CD4-positive, alpha-beta T cell treated with Interferon gamma for 1 hour (primary cell): ENCODE measurements at places on chromosomes 5 and 9.

- peak; percentile 12 for DNase-seq
Measured at GRCh38 chr5:96743065-96743768, 64.5 kb downstream of the ERAP1 start.

GRCh38 chr5:52997424-52997823 lies 8.3 kb downstream of the ITGA2 start:
- no peak for DNase-seq

GRCh38 chr5:542319-543311 lies 18.4 kb upstream of the SLC9A3 start:
- no peak for DNase-seq

GRCh38 chr5:126519637-126520592 lies 75.1 kb downstream of the ALDH7A1 start:
- no peak for DNase-seq

DNA sequence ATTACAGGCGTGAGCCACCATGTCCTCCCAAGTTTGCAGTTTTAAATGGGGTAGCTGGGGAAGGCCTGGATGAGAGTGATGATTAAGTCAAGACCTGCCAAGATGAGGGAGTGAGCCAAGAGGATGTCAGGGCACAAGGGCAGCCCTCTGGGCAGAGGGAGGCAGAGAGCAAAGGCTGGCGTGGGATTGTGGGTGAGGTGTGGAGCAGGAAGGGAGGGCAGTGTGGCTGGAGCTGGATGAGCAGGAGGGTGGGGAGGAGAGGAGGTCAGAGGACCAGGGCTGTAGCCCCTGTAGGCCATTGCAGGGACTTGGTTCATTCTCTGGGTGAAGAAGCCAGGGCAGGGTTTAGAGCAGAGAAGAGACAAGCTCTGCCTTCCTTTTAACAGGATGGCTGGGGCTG lies 53.7 kb upstream of the CTNNA1 start:
- DNase-seq = no peak

GRCh38 chr9:125523681-125524080 lies 183.3 kb downstream of the MAPKAP1 start:
- DNase-seq = no peak

DNA sequence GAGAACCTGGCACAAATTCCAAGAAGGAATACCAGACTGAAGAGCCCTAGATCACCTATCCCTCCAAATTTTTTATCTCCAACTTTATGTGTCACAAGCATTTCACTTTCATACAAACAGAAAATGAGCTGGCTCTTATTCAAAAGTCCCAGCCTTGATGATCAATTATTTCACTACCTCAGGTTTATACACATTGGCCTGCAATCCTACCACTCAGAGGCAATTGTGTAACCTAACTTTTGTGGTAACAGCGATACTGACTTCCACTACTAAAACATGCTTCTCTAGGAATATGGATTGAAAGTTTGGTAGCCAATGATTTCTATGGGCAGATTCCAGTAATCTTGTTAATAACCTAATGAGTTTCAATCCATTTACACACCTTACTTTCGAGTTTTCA lies 10.5 kb downstream of the RNF38 start:
- no peak for DNase-seq

- no peak for DNase-seq
Measured at GRCh38 chr9:98607152-98607551, 101.6 kb downstream of the GABBR2 start.

DNA sequence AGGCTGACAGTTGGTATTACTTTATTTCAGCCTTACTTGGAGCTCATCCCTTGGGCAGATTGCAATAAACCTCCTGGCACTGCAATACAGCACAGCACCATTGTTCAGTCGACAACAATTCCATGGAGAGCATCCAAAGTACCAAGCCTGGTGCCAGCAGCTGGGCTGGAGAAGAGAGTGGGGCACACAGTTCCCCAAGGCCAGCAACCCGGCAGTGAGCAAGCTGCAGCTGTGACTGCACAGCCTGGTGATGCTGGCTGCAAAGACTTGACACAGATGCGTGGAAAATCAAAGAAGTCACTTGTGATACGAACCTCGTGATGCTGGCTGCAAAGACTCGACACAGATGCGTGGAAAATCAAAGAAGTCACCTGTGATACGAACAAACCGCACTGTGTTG lies 125.4 kb downstream of the ATPSCKMT start:
- DNase-seq = no peak

GRCh38 chr9:68728731-68729130 lies 23.7 kb downstream of the PIP5K1B start:
- DNase-seq = no peak

GRCh38 chr5:94389515-94389899 lies 228.9 kb downstream of the KIAA0825 start:
- DNase-seq = no peak

DNA sequence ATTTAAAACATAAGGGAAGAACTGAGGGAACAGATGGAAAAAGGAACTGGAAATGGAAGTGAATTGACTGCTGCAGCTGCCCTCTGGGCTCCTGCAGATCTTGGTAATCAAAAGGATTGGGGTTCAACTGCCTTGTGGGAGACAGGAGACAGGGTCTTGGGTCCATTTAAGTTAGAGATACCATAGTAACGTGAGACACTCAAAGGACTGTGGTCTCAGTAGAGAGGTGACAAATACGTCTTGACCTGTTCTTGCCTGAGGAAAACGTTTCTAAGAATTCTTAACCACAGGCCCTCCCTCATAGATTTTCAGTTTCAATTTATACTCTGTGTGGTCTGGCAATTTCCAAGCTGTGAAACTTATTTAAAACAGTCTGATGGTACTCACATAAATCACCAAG lies 100.8 kb upstream of the DHFR start:
- no peak for DNase-seq

DNA sequence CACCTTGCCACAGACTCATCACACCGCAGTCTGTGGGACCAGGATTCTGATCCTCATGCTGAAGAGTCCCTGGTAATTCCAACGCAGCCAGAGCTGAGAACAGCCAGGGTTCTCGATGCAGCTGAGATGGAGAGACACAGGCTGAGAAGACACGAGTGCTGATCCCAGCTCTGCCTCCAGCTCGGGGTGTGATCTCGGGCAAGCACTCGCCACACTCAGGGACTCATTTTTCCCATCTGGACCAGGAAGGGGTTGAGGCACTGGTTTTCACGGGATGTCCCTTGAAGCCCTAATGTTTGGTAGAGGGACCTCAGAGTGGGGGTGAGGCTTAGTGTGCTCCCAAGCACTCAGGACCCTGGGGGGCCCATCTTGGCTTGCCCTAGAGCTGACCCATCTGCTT lies 200.4 kb downstream of the CDK5RAP2 start:
- no peak for DNase-seq

DNA sequence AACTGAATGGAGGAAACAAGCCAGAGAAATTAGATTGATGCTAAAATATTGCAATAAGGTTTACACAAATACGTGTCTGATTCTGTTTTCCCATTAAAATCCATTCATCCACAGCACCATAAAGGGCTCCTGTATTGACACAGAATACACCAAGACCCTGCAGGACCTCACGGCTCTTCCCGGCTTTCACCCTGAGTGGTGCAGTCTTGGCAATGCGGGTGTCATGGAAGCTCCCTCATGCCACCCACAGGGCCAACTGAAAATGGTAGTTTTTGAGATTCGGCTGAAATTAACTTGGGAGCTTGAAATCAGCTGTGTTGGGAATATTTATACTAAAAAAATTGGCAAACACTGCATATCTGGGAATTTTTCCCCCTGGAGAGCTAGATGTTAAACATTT lies 17.3 kb upstream of the EXOC3 start:
- no peak for DNase-seq

DNA sequence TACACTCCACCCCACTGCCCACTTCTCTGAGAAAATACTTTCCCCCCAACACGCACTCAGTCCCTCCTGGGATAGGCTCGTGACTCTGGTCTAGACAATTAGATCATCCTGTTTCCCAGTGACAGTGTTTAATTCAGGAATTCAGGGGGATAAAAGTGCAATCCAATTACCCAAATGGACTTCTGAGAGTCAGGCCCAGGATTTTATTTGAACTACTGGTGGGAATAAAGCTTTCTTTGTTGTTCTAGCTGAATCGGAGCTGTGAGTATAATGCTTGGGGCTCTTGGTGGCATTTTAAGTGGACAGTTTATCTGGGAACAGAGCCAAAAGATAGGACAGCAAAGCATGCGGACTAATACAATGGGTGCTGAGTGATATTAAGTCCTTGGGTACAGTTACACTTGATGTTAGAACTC lies 683.3 kb downstream of the MAT2B start:
- no peak for DNase-seq

- DNase-seq = no peak
Measured at GRCh38 chr9:137308057-137308619, 6.1 kb upstream of the NRARP start.
